ENCODE measurements at places on chromosomes 6 and 20.
A peak's percentile ranks its signal among the peaks of the same experiment; 100 is the strongest.

GRCh38 chr6:161228921-161229591, 44.8 kb downstream of the AGPAT4 start:
- no peak for DNase-seq

- DNase-seq: no peak
These were observed 64.8 kb downstream of the LMBRD1 start for GRCh38 chr6:69732045-69732444.

DNA sequence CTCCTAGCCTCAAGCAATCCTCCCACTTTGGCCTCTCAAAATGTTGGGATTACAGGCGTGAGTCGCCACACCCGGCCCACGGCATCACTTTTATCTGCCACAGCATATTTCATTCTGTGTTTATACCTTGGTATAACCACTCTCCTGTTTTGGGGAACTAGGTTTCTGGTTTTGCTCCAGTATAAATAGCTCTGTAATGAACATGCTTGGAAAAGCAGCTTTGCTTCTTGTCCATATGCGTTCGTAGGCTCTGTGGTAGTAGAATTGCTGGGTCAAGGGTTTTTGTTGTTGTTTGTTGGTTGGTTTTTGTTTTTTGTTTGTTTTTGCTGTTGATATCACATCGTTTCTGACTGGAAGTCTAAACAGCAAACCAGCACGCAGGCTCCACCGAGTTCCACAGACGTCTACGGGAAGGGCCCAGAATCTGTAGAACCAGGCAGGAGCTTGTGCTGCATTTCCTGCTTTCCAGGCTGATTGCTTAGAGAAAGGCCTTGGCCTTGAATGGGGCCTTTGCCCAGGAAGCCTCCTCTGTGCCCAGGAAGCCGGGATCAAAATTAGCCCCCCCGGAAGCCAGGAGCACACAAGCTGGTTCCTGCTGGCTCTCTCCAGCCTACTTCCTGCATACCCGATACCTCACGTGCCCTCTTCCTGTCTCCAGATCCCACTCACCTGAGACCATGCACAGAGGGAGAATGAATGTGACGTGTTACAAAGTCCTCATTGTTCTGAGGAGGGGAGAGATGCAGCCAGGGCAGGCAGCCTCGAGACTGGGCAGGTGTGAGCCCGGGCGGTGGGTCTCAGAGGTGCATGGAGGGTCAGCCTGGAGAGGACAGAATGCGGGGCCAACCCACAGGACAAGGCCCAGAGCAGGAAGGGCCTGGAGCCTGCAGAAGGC, 34.7 kb downstream of the AAR2 start:
- no peak for DNase-seq

GRCh38 chr20:50642288-50642803, 49.0 kb downstream of the RIPOR3 start:
- no peak for DNase-seq

DNA sequence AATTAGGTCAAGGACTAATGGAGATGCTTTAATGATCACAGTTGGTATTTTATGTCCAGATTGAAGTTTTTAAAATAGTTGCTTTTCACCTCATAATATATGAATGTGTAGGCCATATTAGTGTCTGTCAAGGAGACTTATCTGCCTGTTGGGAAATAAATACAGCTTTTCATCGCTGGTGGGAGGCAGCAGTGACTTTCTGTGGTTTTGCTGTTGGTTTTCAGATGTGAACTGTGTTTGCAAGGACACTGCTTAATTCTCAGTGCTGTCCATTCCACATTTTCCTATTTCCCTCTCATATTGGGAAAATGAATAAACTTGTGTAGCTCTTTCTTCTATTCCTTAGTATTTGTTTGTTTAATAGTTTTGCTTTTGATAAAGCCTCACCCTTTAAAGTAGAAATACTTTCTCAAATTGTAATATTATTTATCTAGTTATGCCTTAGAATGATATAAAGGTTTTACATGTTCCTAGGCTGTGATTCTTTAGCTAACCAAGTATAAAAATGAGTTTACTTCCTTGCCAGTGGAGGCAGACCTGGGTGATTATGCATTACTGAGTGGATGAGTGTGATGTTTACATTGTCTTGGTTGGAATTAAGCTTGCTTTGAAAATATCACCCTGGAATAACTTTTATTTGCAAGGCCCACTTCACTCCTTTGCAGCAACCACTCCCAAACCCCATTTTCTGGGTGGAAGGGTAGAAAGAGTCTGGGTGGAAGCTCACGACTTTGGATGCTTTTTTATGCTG, 3.3 kb downstream of the PLCB4 start:
- no peak for DNase-seq

DNA sequence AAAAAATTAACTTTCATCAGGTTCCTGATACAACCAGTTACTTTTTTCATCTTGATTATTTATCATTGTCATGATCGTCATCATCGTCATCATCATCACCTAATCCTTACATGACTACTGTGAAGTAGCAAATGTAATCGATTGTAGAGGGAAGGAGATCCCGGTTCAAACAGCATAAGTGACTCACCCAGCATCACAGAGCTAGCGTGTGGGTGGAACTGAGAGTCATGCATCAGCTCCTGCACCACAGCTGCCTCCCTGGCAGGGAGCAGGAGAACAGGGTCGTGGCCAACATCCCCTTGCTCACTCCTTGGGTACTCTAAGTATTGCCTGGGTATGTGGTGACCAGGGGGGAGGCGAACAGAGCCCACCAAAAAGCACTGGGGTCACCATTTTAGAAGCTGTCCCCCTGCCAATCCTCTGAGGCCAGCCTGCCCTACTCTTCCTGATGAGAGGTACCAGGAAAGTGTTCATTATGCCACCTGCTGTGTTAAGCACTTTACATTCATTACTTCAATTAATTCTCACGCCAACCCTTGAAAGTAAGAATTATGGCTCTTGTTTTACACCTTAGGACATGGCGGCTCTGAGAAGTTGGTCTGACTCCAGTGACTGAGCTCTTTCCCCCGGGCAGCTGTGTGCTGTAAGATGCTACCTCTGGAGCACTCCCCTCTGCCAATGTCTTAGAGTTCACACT, 425.2 kb downstream of the CD83 start:
- no peak for DNase-seq

GRCh38 chr6:44512868-44513741, 125.6 kb downstream of the CDC5L start:
- no peak for DNase-seq

DNA sequence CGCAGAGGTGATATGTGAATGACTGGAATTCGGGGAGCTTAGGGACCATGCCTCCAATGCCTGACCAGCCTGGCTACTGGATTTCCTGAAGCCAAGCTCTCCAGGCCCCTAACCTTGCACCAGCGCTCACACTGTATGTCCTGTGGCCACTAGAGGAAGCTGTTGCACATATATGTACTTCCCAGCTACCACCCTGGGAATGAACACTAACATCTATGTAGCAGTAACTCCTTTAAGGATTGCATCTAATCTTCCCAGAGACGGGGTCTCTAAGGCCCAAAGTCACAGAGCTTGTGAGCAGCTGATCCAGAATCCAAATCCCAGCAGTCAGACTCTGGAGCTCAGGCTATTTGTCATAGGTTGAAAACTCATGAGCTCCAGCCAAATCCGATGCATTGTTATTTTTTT, 20.4 kb upstream of the BPIFB1 start:
- DNase-seq: peak; percentile 47

DNA sequence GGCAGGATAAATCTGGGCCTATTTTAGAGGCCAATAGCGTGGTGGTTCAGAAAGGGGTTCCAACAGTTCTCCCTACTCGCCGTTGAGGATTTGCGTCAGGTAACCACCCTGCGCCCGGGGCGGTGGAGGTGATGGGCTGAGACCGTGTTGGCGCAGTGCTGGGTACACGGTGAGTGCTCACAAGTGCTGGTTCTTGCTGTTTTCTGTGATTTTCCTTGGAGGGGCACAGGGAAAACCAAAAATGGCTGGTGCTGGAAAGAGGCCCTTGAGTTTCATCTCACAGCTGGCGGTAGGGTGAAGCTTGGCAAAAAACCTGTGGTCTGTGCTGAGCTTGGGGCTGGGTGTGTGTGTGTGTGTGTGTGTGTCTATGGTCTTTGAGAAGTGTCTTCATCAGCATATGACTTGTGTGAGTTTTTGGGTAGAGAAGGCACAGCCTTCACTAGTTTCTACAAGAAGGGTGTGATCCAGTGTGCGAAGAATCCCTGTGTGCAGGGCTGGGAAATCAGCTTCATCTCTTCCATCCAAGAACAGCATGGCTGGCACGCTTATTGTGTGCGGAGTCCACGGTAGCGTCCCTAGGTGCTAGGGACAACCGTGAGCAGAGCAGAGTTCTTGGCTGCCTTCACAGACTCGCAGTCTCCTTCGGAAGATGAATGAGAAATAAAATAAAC, 35.3 kb upstream of the SCRT2 start:
- DNase-seq: no peak

DNA sequence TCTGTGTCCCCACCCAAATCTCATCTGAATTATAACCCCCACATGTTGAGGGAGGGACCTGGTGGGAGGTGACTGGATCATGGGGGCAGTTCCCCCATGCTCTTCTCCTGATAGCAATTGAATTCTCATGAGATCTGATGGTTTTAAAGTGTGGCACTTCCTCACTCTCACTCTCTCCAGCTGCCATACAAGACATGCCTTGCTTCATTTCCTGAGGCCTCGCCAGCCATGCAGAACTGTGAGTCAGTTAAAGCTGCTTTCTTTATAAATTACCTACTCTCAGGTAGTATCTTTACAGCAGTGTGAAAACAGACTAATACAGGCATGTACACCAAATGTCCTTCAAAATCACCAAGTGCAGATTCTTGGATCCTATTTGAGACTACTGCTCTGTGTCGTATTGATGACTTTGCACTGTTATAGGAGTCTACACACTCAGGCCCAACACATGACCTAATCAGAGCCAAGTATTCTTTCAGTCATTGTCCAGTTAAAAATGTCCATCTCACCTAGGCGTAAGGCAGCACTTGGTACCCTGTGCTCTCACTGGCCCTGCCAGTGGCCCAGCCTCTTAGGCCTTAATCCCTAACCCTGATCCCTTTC, 52.8 kb upstream of the UST start:
- no peak for DNase-seq

DNA sequence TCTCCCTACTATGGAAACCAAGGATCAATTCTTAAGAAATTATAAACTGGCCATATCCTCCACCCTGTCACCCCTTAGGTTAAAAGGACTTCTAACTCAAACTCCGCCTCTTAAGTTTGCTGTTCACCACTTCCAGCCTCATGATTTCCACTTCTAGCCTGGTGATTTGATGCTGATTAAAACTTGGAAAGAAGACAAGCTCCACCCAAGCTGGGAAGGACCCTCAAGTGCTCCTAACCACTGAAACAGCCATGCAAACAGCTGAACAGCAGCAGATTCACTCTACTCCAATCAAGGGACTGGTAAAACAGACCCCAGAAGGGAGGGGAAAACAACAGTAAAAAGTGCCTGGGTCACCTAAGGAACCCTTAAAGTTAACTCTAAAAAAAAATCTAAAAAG, 10.3 kb downstream of the LCA5 start:
- no peak for DNase-seq

DNA sequence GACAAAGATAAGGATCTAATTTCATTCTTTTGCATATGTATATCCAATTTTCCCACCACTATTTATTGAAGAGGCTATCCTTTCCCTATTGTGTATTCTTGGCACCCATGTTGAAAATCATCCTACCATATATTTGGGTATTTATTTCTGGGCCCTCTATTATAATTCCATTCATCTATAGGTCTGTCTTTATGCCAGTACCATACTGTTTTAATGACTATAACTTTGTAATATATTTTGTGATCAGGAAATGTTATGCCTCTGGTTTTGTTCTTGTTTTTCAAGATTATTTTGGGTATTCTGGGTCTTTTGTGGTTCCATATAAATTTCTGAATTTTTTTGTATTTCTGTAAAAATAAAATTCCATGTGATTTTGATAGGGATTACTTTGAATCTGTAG, 347.6 kb upstream of the SULF2 start:
- DNase-seq: no peak

DNA sequence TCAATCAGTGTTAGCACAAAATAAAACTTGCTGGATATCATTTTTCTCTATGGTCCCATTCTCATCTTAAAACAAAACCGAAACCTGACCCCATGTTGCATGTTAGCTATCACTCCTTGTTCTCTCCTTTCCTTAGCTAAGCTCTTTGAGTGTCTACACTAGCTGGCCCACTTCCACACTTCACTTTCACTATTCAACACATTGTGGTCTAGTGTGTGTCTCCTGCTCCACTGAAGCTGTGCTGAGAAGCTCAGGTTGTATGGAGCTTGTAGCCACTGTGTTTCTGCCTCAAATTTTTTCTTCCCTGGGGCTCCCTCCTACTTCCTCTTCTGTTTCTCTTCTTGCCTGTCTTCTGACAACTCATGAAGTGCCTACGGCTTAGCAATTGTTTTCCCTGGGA, 223.0 kb downstream of the NKAIN2 start:
- no peak for DNase-seq

DNA sequence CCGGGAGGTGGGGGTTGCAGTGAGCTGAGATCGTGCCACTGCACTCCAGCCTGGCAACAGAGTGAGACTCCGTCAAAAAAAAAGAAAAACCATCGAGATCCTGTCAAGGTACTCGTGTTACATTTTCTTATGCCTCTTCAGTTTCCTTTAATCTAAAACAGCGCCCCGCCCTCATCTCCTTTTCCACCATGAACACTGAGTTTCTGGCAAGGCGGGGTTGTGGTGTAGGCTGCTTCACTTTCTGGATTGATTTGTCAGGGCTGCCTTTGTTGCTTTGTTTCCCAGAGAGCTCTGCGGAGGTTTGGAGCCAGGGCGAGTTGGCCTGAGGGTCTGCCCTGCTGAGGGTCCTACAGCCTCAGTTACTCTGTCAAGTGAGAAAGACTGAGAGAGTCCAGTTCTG, 8.9 kb downstream of the ITPR3 start:
- no peak for DNase-seq

DNA sequence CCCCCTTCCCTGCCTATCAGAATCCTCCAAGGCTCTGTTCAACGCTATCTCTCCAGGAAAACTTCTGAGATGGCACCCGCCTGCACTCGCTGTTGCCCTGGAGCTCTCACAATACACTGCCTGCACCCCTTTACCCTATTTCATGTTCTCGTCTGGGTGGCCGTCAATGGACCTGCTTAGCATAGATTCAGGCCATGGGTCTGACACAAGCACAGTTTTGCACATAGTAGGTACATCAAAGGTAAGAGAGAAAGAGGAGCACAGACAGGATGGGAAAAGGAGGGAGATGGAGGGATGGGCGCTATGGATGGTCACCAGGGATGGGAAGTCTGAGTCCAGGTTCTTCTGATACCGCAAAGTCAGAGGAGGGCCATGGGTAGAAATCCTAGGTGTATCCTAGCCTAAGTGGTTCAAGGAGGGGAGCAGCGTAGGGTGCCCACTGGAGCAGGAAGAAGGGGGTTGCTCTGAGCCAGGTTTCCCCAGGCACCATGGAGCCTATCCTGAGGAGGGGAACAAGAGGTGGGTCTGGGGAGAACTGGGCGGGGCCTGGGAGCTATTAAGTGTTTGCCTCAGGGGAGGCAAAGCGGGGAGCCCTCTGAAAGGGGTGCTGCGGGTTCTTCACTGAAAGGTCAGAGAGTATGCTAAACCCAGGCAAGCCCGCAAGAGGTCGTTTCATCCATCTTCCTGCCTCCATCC, 89.3 kb downstream of the MRPL14 start:
- no peak for DNase-seq

DNA sequence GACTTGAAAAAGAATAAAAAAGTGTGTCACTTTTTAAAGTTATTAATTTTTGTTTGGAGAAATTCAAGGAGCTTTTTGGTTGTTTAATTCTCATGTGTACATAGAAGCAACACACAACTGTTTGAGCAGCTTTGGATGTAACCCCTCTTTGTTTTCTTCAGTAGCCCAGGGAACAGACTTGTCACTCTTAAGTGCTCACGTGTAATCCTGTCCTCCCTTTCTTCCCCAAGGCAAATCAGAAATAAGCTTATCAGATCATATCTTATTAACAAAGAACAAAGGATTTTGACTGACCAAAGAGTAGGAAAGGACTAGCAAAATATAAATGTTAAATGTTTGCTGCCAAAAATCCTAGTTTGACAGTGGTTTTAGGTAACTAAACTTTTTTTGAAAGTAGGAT, 7.3 kb upstream of the FLRT3 start:
- no peak for DNase-seq

Measured in progenitor cell of endocrine pancreas (in vitro differentiated cells).